Effector CD8-positive, alpha-beta T cell (primary cell): ENCODE measurements at places on chromosomes 11 and 22.

- no peak for DNase-seq
These were observed 16.8 kb upstream of the GLYATL1 start for GRCh38 chr11:58922479-58922878.

DNA sequence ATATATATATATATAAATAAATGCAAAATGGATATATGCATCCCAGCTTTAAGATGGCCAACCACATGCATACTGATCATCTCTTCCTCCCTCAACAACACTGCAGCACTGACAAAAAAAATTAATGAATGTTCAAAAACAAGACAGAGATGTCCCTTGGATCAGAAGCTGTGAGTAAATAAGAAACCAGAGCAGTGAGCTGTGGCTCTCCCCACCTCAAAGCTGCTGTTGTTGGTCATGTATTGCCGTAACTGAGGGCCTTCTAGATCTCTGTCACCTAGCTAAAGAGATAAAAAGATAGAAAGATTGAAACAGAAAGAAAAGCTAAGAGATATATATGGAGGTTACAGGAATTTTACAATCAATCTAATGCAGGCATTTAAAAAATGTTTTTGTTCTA, 15.5 kb upstream of the TMEM135 start:
- no peak for DNase-seq

DNA sequence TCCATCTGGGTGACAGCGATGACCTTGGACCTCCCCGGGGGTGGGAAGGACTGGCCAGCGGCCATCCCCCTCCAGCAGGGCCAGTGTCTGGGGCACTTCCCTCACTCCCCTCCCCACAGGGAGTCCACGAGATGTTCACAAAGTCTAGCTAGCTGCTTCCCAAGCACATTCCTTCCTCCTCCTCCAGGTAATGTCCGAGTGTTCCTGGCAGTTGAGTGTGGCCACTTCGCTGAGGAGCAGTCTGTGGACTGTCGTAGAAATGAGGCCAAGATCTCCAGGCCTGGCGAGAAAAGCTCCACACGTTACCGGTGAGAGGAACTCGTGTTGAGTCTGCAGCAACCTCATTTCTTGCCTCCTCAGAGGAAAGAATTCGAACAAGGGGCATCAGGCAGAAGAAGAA, 425.5 kb downstream of the BRD1 start:
- no peak for DNase-seq

- no peak for DNase-seq
These were observed 126.5 kb downstream of the RASSF10 start for GRCh38 chr11:13135385-13136271.

- peak; percentile 28 for DNase-seq
These were observed 108.5 kb downstream of the CD44 start for GRCh38 chr11:35247428-35247827.

- no peak for DNase-seq
These were observed 46.1 kb downstream of the KCNC1 start for GRCh38 chr11:17780668-17781067.

GRCh38 chr11:84899740-84900139, 727.4 kb downstream of the DLG2 start:
- DNase-seq, result no peak

- DNase-seq, result no peak
These were observed 51.4 kb downstream of the JAM3 start for GRCh38 chr11:134120143-134120850.

DNA sequence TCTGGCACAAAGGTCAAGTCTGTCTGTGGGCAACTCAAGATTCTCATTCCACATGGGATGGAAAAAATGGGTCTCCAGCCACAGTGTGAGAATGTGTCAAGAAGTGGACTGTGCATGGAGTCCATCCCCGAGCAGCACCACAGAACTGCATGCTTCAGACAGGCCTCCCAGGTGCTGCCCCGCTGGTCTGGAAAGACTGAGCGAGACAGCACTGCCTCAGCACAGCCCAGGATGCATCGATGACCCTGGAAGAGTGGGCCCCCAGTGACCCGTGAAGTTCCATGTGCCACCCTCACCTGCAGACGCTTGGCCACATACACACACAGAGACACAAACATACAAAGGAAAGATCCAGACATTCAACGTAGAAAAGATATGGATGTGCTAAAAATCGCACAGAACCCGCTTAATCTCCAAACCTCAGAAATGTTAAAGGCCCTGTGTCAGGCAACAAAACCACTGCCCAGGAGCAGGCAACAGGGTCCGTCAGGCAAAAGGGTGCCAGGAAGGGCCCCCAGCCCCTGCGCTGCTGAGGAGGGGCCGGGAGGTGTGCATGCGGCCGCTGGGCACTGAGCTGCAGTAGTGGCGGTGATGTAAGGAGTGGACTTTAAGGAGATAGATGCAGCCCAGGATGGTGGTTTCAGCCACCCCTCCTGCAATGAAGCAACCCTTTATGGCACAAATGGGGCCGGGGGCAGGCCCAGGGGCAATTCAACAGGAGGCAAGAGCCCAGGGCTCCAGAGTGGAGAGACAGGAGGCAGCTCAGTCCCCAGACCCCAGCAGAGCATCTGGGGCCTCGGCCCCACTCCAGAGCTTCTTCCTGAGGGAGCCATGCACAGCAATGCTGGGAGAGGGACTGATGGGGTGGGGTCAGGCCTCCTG, 84.7 kb downstream of the DGCR2 start:
- DNase-seq, result no peak

DNA sequence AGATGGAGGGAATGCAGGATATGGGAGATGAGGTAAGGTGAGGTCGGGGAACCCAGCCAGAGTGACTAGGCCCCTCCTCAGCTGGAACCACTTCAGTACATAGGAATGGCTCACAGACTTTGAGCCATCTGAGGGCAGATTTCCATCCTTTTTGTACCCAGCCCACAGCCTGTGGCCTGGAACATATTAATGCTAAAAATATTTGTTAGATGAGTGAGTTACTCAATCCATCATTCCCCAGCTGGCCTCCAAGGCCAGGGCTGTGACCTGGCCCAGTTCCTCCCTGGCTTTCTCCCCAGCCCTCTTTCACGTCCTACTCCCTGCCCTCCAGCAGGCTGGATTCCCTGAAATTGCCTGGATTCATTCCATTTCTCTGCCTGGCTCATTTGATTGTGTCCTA, 57.2 kb upstream of the PRDM11 start:
- no peak for DNase-seq

DNA sequence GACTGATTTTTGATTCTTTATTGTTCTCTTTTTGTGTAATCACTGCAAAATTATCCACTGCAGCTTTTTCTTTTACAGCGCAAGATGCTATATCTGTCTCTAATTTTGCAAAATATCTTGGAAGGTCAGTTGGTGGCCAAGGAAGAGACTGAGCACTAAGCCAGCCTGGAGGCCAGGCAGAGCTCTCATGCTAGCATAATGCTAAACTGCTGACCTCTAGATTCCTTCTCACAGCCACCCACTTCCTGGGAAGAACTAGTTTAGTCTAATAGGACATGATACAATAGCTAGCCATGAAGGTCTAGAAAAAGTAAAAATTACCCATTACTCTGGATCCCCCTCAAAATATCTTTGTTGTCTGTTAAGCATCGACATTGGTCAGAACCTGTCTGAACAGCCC, 227.2 kb upstream of the ARHGAP20 start:
- DNase-seq, result no peak

DNA sequence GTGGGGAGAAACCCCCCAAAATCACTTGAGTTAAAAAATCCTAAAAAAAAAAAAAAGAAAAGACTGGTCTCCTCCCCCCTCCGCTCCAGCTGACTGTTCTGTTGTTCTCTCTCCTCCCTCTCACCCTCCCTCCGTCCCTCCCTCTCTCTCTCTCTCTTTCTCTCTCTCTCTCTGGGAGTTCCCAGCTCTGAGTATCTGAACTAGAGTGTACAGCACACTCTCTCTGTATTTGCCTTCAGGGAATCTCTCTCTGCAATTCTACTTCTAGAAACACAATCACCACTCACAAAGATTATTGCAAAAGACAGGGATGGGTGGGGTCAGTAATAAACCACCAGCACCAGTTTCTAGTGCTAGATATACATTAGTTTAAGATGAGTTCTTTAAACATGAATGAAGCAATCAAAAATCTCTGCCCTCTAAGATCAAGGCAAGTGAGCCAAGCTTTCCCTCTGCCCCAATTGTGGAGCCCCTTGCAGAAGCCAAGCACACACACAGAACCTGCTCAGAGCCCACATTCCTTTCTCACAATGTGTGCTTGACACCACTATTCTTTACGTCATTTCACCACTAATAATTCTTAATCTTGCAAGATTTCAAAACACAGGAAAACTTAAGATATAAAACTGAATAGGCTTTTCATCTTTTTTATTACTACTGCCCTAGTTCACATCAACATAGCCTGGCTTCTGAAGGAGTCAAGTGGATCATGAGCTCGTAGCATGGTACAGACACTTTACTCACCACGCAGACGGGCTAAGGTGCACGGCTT, 133.5 kb downstream of the RBFOX2 start:
- no peak for DNase-seq

GRCh38 chr11:129410395-129410960, 34.8 kb downstream of the BARX2 start:
- no peak for DNase-seq

- peak; percentile 38 for DNase-seq
These were observed 950 bp downstream of the FERMT3 start for GRCh38 chr11:64207256-64208085.

- no peak for DNase-seq
These were observed 31.1 kb downstream of the FADS3 start for GRCh38 chr11:61860054-61860903.

DNA sequence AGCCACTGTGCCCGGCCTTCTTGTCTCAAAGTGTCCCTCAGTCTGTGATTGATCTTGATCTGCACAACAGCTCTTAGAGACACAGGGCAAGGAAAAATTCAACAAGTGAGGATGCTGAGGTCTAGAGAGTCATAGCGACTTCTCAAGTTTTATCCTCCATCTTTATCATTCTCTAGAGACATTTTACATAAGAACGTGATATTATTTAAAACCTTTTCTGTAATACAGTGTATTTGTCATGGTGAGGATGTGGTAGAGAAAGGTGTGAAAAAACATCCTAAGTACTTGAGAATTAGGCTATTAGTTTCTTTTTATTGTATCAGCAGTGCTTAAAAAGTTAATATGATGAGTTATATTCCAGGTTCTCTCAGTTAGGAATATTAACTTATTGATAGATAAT, 50.2 kb downstream of the EMSY start:
- no peak for DNase-seq

DNA sequence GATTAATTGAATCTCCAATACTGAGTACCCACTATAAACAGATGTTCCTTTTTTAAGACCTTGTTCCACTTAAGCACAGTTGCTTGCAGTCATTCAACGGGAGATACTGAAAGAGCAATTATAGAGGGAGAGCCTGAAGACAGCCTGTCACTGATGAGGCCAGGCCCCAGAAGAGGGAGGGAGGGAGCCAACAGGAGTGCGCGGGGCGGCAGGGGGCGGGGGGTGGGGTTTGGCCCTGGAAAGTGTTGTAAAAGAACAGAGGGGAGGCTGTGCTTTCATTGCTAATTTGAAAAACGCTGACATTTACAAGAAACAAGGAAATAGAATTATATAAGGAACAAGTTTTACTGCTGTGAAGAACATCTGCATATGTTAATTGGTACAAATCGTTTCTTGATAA, 53.1 kb downstream of the MAP6 start:
- DNase-seq, result no peak

GRCh38 chr11:80929031-80929805, 1488.4 kb upstream of the TENM4 start:
- no peak for DNase-seq

GRCh38 chr11:103906291-103906867, 130.1 kb upstream of the DDI1 start:
- DNase-seq, result no peak

GRCh38 chr22:50282361-50283155, 12.4 kb upstream of the MAPK11 start:
- no peak for DNase-seq

- DNase-seq, result no peak
These were observed 188.1 kb upstream of the PDGFD start for GRCh38 chr11:104352036-104352435.

- no peak for DNase-seq
These were observed 6.9 kb downstream of the SMPD1 start for GRCh38 chr11:6397156-6397555.

- no peak for DNase-seq
These were observed 5.8 kb downstream of the CYB5R2 start for GRCh38 chr11:7667460-7667859.

GRCh38 chr11:99535819-99536218, 515.1 kb downstream of the CNTN5 start:
- no peak for DNase-seq

- no peak for DNase-seq
These were observed 4.5 kb downstream of the MYEOV start for GRCh38 chr11:69298267-69299022.

DNA sequence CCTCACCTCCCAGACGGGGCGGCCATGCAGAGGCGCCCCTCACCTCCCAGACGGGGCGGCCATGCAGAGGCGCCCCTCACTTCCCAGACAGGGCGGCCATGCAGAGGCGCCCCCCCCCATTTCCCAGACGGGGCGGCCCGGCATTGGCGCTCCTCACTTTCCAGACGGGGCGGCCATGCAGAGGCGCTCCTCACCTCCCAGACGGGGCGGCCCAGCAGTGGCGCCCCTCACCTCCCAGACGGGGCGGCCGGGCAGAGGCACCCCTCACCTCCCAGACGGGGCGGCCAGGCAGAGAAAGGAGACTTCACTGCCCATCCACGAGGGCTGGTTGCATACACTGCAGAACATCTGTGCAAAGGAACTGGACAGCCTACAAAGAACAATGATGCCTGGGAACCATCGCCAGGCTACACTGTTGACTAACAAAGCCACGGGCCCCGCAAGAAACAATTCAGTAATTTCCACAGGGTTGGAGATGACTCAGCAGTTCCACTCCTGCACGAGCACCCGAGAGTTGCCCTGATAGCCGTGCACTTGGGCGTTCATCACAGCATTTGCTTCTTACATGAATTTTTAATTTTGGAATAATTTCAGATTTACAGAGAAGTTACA, 58.7 kb downstream of the CTTN start:
- DNase-seq, result no peak

DNA sequence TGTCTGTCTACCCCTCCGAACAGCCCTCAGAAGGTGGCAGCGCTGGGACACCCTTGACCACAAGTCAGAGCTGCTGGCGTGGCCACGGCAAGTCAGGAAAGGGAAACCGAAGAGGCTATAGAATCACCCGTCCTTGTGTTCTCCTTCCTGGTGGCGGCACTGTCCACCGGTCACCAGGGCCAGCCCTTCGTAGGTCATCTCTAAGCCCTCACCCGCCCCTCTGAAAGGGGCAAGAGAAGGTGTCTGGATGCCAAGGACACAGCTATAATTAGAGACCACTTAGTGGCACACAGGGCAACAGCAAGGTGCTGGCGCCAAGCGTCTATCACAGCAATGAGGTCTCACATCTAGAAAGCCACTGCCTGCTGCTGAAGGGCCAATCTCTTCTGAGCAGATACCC, 320.9 kb downstream of the SHANK2 start:
- no peak for DNase-seq

- DNase-seq, result no peak
These were observed 11.5 kb downstream of the C11orf91 start for GRCh38 chr11:33689085-33689484.
